ENCODE measurements at places on chromosomes 6 and 20.

DNA sequence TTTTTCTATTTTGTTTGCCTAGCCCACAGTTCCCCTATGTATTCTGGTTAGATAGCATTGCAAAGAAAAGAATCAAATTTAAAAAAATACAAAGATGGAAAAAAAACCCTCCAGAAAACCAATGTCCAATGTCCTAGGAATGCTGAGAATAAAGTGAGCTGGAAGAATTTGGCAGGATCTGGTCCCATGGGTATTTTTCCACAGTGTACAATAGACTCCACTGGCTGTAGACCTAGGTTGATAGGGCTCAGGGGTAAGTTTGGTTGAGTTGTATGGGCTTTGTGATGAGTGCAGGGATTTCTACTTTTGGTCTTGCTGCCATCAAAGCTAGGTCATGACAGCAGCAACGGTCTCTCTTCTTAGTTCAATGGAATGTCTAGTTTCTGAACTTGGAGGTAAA lies 41.5 kb downstream of the SLC22A2 start:
- no peak for DNase-seq

DNA sequence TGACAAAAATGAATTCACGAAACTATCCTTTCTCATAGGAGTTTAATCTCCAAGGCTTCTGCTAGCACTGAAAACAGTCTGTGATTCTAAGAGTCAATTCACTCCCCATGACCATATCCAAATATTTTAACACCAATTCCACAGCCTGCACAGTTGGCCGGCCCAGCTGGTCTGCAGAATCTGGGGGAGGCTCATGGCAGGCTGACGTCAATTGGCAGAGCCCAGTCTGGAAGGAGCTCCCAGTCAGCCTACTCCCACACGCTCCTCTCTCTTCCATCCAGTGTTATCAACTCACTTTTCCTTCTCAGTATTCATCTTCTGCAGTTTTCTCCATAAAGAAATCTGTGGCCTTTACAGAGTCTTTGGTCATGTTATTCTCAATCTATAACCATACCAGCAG lies 111.0 kb downstream of the TBXT start:
- no peak for DNase-seq

GRCh38 chr20:63498960-63499337 lies at the start of gene EEF1A2:
EEF1A2 (minus strand) TSS chr20:63499083; CDS start chr20:63497763, 1,320 bp downstream.
- no peak for DNase-seq

DNA sequence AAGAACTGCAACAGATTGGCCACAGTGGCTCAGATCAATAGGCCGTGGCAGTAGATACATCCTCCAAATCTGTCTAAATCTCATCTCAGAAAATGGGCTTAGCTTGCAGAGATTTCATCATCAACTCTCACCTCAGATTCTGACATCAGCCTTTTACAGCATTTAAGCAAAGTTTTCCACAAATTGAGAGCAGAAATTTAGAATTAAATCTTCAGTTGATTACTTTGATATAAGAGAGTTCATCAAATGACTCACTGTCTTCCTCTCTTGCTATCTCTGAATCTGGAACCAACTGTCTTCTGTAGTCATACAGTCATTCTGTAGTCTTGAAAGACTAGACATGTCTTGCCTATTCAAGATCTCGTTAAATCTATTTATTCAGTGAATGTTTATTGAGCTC lies 45.2 kb upstream of the CTAGE9 start:
- no peak for DNase-seq

GRCh38 chr6:4172368-4172767 lies 37.0 kb upstream of the ECI2 start:
- DNase-seq: no peak

DNA sequence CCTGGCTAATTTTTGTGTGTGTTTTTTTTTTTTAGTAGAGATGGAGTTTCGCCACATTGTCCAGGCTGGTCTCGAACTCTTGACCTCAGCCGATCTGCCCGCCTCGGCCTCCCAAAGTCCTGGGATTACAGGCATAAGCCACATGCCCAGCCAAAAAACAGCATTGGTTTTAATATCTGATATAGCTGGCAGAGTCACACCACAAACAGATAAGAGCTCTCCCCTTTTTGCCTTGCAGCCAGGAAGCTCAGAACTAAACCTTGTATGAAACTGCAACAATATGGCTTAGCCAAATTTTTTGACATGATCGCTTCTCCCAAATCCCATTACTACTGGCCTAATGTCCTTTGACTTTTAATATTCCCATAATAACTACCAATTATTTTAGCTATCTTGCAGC lies 4.9 kb downstream of the ACOT8 start:
- no peak for DNase-seq

DNA sequence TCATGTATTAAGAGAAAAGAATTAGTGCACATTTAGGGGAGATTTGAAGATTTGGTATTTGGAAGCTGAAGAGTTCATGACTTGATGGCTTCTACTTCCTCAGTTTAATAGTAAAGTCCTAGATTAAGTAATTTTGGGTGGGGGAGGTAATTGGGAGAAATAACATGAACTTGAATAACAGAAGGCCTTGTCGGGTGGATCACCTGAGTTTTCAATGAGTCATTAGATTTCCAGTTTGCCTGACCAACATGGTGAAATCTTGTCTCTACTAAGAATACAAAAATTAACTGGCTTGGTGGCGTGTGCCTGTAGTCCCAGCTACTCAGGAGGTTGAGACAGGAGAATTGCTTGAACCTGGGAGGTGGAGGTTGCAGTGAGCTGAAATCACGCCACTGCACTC lies 181.0 kb downstream of the GJA1 start:
- DNase-seq: no peak

DNA sequence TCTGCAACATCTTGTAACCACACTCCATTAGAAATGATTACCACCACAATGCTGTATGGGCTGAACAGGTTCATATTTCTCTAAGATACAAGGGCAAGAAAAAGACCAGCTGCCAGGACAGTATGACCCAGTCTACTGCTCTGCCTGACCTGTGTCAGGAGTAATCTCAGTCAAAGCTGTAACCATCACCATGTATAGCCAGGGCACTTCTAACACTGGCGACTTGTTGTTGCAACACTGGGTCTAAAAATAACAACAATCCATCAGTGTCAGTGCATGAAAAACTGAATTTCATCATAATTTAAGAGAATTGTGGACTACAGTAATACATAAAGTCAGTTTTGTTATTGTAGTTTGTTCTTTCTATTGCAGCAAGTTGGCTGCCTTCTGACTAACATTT lies 738.6 kb upstream of the ADGRB3 start:
- DNase-seq: no peak

DNA sequence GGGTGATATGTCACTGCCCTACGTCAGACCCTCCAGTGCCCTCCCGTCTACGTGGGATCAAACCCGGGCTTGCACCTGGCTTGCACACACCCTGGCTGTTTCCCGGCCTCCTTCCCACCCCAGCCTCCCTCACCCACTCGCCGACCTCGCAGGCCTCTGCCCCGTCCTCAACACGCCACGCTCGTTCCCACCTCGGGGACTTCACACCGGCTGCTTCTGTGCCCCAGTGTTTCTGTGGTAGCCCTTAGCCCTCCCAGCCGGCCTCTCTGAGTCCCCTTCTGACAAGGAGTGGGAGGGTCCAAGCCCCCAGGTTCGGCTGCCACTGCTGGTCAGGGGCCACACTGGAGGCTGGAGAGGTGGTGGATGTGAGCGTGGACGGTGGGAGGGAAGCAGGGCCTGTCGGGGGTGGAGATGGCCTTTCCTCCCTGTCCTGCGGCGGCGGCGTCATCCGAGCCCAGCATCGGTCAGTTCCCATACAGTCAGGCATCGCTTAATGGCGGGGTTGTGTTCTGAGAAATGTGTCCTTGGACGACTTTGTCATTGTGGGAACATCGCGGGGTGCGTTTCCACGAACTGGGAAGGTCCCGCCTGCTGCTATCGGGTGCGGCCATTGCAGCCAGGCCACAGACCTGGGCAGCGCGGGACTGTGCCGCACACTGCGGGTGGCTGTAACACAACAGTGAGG lies 11.4 kb upstream of the KIF25 start:
- no peak for DNase-seq

DNA sequence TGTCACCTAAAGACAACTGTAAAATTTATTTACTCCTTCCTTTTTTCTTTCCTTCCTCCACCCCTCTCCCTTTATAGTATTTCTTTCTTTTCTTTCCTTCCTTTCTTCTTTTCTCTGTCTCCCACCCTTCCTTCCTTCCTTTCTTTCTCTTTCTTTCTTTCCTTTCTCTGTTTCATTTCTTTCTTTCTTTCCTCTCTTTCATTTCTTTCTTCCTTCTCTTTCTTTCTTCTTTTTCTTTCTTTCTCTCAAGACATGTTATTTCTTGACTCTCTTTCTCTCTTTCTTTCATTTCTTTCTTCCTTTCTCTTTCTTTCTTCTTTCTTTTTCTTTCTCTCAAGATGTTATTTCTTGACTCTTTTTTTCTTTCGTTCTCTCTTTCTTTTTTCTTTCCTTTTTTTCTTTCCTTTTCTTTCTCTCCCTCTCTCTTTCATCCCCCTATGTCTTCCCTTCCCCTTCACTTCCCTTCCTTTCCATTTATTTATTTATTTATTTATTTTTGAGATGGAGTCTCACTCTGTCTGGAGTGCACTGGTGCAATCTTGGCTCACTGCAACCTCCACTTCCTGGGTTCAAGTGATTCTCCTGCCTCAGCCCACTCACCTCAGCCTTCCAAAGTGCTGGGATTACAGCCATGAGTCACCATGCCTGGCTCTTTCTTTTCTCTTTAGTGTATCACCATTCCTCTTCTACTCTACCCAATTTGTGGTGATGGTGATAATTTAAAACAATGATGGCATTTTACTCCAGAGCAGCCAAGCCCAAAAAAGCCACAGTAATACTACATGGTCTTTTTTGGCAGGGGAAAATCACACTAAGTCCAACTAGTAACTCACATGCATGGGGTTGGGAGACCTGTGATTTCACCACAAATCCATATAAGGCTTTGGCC lies 188.2 kb downstream of the ADGRG6 start:
- DNase-seq: no peak

GRCh38 chr20:48640871-48641270 lies 186.9 kb downstream of the PREX1 start:
- DNase-seq: no peak

GRCh38 chr6:43770372-43771209 lies 580 bp downstream of the VEGFA start:
- DNase-seq: no peak

DNA sequence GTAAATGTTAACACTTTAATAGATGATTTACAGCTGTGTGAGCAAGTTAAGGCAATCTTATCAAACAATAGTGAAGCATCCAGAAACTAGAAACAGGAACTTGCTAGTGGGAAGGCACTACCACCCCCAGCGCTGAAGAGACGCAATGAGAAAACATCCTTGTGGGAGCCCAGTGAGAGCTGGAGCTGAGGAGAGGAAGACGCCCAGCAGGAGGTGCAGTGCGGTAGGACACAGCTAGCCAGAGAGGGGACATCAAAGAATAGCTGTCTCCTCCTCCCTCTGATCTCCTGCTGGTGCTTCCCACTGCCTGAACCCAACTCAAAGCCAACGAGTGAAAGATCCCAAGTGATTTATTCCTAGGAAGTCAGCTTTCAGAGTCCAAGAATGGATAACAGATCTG lies 140.3 kb downstream of the COL12A1 start:
- DNase-seq: no peak

DNA sequence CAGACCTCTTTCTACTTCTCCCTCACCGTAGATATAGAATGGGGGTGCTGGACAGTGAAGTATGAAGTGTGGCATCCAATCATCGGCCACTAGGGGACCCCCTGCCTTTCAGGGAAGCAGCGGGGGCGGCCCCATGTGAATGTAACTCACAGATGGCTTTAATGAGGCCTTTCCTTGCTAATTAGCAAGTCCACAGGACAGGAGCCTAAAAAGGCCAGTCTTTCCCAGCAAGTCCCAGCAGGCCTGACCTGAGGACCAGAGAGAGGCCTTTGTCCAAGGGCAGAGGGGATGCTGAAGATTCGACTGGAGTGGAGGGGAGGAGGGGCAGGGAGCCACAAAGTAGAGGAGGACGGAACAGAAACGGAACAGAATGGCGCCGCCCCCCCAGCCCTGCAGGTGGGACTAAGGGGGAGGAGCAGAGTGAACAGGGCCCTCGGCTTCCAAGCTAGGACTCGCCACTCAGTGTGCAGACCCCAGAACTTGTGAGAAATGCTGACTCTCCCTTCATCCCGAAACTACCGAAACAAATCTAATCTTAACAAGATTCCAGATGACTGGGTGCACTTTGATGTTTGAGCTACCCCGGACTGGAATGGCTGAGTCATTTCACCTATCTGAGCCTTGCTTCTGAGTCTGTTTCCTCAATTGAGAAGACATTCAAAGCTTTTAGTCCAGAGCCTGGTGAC lies 5.8 kb downstream of the C6orf132 start:
- DNase-seq: peak; percentile 29

GRCh38 chr20:46303176-46303956 lies 4.9 kb downstream of the CDH22 start:
- DNase-seq: no peak

DNA sequence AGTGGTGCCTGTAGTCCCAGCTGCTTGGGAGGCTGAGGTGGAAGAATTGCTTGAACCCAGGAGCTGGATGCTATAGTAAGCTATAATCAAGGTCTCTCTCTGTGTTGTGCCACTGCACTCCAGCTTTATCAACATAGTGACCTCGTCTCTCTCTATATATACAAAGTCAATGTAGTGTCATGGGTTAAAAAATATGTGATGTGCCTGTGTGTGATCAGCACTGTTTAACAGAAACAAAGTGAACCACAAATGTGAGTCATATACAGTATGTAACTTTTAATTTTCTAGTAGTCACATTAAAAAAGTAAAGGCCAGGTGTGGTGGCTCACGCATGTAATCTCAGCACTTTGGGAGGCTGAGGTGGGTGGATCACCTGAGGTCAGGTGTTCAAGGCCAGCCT lies 85.3 kb upstream of the RNF24 start:
- DNase-seq: no peak

GRCh38 chr6:38517005-38517404 lies 122.7 kb downstream of the BTBD9 start:
- no peak for DNase-seq

- DNase-seq: no peak
Measured at GRCh38 chr20:22438926-22439325, 145.4 kb downstream of the FOXA2 start.

- DNase-seq: no peak
Measured at GRCh38 chr6:148303616-148304015, 39.0 kb upstream of the SASH1 start.

- DNase-seq: no peak
Measured at GRCh38 chr6:150967381-150967780, 101.9 kb downstream of the MTHFD1L start.

GRCh38 chr20:31708736-31709534 lies 13.7 kb downstream of the BCL2L1 start:
- DNase-seq: no peak

- DNase-seq: peak; percentile 7
Measured at GRCh38 chr6:115838763-115839401, 221.8 kb downstream of the FRK start.

Data from DMS 273 treated with DMSO at 0.1 percent for 48 hours (cell line).